ENCODE measurements at places on chromosomes 3 and 15.

- no peak for DNase-seq
Observed at GRCh38 chr15:77993374-77993911, 84.1 kb downstream of the TBC1D2B start.

GRCh38 chr15:33032053-33032452 lies 162.5 kb downstream of the FMN1 start:
- DNase-seq: no peak

DNA sequence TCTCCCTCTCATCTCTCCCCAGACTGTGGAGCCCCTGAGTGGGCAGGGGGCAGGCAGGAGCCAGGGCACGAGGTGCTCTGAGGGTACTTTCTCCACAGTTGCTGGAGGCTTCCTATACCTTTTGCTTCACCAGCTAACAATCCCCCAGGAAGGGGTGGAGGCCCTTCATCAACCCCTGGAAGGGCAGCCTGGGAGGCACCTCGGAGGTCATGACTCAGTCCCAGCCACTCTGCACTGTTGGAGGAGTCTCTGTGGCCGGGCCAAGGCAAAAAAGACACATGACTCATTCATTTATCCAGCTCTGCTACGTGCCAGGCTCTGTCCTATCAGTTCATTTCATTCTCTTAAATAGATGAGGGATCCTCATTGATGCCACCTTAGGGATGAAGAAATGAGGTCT lies 15.6 kb upstream of the KY start:
- no peak for DNase-seq

DNA sequence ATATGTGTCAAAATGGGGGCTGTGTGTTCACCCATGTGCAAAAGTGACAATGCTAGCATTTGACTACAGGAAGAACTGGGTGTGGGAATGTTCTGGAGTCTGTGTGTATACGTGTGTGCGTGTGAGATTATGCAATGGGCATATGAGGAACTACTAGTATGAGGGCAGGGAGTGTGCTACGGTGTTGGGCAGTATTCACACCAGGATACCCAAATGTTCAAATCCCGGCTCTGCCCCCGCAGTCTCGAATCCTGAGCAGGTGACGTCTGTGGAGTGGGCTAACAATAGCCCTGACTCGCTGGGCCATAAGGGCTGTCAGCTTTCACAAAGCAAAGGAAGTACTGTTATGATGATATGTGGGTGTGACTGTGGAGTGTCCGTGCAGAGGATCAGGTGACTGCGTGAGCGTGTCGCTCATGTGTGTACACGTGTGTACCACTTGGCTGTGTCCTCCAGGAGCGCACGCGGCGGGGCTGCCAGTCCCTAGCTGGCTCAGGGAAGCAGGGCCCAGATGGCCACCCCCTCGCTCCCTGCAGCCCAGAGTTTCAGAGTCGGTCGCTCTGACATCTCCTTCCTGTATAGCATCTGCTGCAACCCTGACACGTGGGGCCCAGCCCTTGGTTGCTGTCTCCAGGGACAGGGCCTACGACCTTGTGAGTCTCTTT lies 27.2 kb downstream of the IQSEC1 start:
- DNase-seq: no peak

- DNase-seq: no peak
Observed at GRCh38 chr15:81080996-81081395, 53.1 kb upstream of the CFAP161 start.

GRCh38 chr15:90558171-90558573 lies 28.4 kb downstream of the CRTC3 start:
- no peak for DNase-seq

DNA sequence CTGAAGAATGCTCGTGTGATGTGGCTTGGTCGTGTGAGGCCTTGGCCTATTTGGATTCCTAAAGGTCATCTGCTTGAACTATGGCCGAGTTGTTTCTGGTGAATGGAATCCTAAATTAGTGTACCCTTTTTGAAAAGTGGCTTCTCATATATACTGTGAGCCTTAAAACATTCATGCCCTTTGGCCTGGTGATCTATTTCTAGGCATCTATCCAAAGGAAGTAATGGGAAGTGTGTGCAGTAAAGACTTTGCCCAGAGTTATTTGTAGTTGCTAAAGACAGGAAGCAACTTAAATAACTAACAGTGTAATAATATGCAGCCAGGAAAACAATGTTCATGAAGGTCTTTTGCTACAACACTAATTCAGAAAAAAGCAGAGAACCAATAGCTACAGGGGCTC lies 3.0 kb downstream of the DGKG start:
- DNase-seq: no peak

DNA sequence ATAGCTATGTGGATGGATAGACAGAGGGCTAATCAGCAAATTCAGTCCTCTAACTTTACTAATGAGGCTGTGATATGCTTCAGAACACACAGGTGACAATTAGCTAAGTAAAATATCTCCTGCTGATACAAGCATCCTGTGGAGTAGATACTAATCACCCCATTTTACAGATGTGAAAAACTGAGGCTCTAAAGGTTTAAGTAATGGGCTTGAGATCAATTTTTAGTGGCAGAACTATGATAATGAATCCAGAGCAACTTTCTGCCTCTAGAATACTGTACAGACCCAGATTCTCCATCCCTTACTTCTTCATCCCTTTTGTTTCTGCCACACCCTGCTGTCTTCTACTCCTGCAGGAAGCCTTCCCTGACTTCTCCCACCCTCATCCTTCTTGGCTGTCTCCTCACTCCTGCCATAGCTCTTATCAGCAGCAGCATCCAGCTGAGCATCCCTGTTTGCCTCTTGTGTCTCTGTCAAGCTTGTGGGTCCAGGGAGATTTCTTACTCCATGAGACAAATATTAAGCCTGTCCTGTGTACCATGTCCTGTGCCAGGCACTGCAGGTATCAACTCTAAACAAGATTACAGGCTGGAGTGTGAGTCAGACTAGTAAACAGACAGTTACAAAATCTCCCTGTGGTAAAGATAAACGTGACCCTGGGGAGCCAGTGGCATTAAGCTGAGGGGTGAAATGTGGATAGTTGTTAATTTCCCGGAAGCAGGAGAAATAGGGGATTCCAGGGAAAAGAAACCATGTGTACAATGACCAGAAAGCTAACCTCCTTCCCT lies 39.2 kb downstream of the SLC6A11 start:
- DNase-seq: no peak

- DNase-seq: no peak
Observed at GRCh38 chr15:80870893-80871292, 91.7 kb downstream of the CEMIP start.

- no peak for DNase-seq
Observed at GRCh38 chr15:79308874-79309273, 2.0 kb upstream of the TMED3 start.

GRCh38 chr3:23567917-23568316 lies 237.8 kb upstream of the UBE2E1 start:
- peak; percentile 92 for DNase-seq

DNA sequence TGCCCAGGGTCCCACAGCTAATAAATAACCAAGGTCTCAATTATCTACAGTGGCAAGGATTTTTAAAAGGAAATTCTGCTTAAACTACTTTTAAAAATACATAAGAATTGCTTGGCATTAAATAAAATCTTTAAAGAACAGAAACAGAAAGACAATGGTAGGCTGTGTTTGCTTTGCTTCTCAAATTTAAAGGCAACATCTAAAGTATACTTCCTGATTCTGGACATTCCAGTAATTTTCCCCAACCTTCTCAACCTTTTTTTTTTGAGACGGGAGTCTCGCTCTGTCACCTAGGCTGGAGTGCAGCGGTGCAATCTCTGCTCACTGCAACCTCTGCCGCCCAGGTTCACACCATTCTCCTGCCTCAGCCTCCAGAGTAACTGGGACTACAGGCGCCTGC lies 5.3 kb downstream of the VPS13C start:
- no peak for DNase-seq

- DNase-seq: peak; percentile 25
Observed at GRCh38 chr3:142022381-142022780, 127.0 kb downstream of the TFDP2 start.

Data from AG09309 (cell line).